CD4-positive, alpha-beta T cell treated with Interleukin-4 for 4 hours (primary cell): ENCODE measurements at places on chromosomes 12 and 14.
A peak's percentile ranks its signal among the peaks of the same experiment; 100 is the strongest.

GRCh38 chr14:104724981-104725771 lies 1.1 kb downstream of the ADSS1 start:
- DNase-seq, result no peak

- DNase-seq, result no peak
These were observed 262.3 kb downstream of the NUAK1 start for GRCh38 chr12:105876396-105876927.

GRCh38 chr14:63988579-63988978 lies 135.8 kb downstream of the SYNE2 start:
- DNase-seq, result peak; percentile 1

DNA sequence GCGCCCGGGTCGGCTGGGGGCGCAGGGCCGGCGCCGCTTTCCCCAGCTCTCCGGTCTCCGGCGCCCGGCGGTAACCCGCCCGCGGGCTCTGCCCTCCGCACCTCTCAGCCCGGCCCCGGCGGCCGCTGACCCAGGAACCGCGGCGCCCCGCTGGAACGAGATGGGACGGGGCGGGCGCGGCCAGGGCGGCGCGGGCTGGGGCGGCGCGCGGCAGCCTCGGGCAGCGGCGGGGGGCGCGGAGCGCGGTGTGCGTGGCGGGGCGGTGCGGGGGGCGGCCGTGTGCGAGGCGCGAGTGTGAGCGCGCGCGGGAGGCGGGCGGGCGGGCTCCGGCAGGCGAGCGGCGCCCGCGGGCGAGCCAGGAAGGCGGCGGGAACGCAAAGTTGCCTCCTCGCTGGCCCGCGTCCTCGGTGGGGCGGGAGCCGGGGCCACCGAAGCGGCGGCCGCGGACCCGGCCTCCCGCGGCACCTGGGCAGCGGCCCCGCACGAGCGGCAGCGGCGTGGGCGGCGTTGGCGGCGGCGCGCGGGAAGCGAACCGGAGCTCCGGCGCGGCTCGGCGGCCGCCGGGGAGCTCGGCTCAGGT lies 671 bp upstream of the DIO3 start:
- DNase-seq, result no peak

GRCh38 chr12:122515275-122515674 lies 11.5 kb downstream of the RSRC2 start:
- no peak for DNase-seq
